ENCODE measurements at places on chromosomes 5 and 9. TPM values are rescaled to one million over a fixed set of nuclear protein-coding genes. Genes with fewer than 3 reads are reported as not detected.

Gene MSX2
- 4.5 TPM for total RNA-seq

Gene ORM2
- not detected for total RNA-seq

Gene CMBL
- total RNA-seq = 10.3 TPM

Gene SAXO1
- not detected for total RNA-seq

Gene LHX6
- not detected for total RNA-seq

Gene SPATA31C1
- not detected for total RNA-seq

Gene TNC
- total RNA-seq = 93.6 TPM

Gene NOL6
- total RNA-seq = 29.4 TPM

Gene ANKRD18A
- not detected for total RNA-seq

Gene BNC2
- 47.5 TPM for total RNA-seq

Gene GDA
- not detected for total RNA-seq

Gene PCDHGB6
- total RNA-seq = 2.5 TPM

Gene TTC23L
- not detected for total RNA-seq

Gene HSDL2
- total RNA-seq = 58.1 TPM

Gene SURF1
- total RNA-seq = 22.8 TPM

Gene FOXD4L4
- total RNA-seq = not detected

Gene SH3PXD2B
- total RNA-seq = 60.6 TPM

Gene HAND1
- under 0.01 TPM for total RNA-seq

Gene MEIKIN
- total RNA-seq = not detected

Gene FIBCD1
- total RNA-seq = 1.8 TPM

Gene CNTNAP3
- total RNA-seq = not detected
